ENCODE measurements at places on chromosomes 6 and 20.

DNA sequence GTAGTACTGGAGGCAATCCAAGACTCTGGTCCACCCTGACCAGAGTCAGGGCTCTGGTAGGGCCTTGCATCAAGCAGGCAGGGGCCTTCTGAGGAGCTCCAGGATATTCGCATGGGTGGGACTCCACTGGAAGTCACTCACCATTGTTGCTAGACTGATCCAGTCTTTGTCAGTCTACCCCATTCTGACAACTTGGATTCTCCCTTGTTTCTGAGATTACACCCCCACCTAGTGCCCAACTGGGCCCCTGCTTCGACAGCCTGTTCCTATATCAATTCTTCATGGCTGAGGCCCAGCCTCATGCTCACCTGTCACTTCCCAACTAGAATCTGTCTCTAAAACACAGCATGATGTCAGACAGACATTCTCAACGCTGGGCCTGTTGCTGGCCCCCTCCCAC lies 5.2 kb downstream of the SLC35D3 start:
- peak; percentile 17 for DNase-seq

GRCh38 chr6:42021847-42022754 lies 28.2 kb upstream of the TAF8 start:
- peak; percentile 95 for DNase-seq

- DNase-seq, result no peak
Observed at GRCh38 chr6:80679992-80680391, 573.5 kb downstream of the BCKDHB start.

- no peak for DNase-seq
Observed at GRCh38 chr20:19211661-19212468, 577 bp upstream of the SLC24A3 start.

DNA sequence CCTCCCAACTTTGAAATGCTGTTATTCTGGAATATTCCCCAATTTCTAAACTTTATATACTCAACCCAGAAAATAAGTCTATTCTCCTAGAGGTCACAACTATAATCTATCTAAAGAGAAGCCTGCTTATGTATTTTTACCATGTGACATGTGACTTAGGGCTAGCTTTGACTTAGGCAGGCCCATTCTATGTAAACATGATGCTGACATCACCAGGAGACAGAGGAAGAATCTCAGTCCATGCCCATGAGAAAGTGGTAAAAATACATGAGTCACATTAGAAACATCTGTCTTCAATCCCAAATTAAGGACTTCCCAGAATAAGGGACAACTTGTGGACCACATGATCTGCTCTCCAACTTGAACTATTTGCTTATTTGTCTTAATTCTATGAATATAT lies 113.6 kb upstream of the ID4 start:
- no peak for DNase-seq

DNA sequence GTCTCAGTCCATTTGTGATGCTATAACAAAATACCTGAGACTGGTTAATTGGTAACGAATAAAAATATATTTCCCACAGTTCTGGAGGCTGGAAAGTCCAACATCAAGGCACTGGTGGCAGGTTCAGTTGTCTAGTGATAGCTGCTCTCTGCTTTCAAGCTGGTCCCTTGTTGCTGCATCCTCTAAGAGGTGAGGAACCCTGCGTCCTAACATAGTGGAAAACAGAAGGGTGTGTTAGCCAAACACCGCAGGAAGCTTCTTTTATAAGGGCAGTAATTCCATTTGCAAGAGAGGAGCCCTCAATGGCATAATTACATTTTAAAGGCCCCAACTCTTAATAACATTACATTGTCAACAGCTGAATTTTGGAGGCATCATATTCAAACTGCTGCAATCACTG lies 372.7 kb downstream of the ADGRB3 start:
- DNase-seq, result no peak

- no peak for DNase-seq
Observed at GRCh38 chr6:167998215-167998614, 744 bp downstream of the KIF25 start.

GRCh38 chr6:58290177-58290576 lies 972.7 kb downstream of the PRIM2 start:
- no peak for DNase-seq

GRCh38 chr20:5663396-5663795 lies 86.8 kb upstream of the SHLD1 start:
- no peak for DNase-seq

- DNase-seq, result no peak
Observed at GRCh38 chr20:64254571-64255360, 782 bp upstream of the PCMTD2 start.

DNA sequence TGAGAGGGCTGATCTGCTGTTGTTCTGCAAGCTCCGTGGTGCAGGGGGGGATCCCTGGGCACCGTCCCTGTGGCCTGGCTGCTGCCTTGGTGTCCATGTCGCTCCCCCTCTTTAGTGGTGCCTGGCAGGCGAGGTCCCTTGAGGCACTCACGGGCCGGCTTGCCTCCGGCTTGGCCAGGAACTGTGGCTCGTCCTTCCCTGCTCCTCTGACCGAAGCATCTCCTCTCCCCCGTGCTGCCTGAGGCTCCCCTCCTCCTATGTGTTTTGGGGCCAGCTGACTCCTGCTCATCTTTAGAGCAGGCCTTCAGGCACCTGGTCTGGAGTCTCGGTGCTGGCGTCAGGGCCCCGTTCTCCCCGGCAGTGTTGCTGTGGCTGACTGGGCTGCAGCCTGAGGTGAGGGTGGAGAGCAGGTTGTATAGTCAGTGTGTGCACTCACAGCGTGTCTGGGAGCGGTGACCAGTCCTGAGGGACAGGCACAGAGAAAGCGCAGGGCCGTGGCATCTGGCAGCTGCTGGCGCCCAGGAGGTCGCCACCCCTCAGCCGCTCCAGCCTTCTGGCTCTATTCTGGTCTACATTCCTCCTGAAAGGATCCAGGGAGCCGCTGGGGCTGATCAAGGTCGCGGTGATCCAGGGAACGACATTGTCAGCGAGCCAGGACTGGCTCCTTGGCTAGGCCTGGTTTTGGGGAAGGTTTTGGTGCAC lies 43.7 kb downstream of the PYGB start:
- DNase-seq, result no peak

- no peak for DNase-seq
Observed at GRCh38 chr6:65633501-65633900, 73.5 kb downstream of the EYS start.
